A549 treated with DMSO at 1 μM for 4 hours (cell line): ENCODE measurements at places on chromosomes 3 and 15. TPM values are rescaled to one million over a fixed set of nuclear protein-coding genes. Genes with fewer than 3 reads are reported as not detected.

Gene MAGEL2
- total RNA-seq = 0.01 TPM in 1 of 5 replicates, not detected in the others

Gene GP5
- total RNA-seq = 0.03 to 0.07 TPM in 2 of 5 replicates, not detected in the others

Gene SLC6A11
- total RNA-seq = 0.03 to 0.07 TPM (median 0.05 TPM) in 4 of 5 replicates, not detected in the other

Gene SOX14
- total RNA-seq = not detected in 5 replicates

Gene HYAL3
- total RNA-seq = 6.7 to 10.9 TPM (median 8.1 TPM) in 5 replicates
